Stimulated activated CD8-positive, alpha-beta memory T cell treated with anti-CD3 and anti-CD28 coated beads, Interleukin-2, amount 100 ng/mL, for 48 hours (primary cell): ENCODE measurements at places on chromosomes 2 and 18.

DNA sequence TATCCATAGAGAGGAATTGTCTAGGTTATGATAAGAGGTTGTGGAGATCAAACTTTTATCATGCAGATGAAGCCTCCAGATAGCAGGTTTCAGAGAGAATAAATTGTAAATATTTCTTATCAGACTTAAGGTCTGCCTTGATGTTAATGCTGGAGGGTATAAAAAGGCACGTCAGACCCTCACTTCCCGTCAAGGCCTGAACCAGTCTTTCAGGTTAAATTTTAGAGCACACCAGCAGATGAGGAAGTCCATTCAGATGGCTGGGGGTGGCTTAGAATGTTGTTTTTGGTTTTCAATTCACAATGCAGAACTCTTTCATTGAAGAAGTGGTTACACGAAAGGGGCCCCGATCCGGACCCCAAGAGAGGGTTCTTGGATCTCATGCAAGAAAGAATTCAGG is 144.4 kb upstream of the FBXO11 start:
- DNase-seq = no peak

GRCh38 chr2:53436882-53437281 is 330.7 kb upstream of the CHAC2 start:
- DNase-seq = no peak

DNA sequence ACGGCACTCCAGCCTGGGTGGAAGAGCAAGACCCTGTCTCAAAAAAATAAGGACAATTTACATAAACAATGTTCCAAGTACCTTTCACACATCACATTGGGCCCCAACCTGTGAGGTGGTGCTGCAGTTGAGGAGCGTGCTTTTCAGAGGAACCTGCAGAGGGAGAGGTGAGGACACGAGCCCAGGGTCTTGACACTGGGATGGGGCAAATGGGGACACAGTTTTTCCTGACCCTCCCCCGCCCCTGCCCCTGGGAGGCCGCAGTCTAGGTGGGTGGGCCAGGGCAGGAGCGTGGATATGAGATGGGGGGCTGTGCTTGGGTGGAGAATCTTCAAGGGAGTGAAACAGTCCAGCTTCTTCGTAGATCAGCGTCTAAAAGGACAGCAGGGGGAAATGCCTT is 112.9 kb downstream of the SEPTIN10 start:
- no peak for DNase-seq

DNA sequence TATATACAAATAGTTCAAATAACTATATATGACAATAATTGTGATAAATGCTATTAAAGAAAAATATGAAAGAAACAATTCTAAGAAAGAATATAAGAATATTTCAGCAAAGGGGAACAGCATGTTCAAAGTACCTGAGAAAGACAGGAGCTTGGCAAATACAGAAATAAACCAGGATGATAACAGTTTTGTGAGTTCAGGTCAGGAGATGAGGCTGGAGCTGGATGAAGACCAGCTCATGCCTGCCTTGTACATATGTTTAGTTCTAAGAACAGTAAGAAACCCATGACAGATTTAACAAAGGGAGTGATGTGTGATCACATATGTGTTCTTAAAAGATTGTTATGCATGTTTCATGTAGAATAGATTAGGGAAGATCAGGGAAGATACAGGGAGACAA is 98.2 kb downstream of the R3HDM1 start:
- DNase-seq = no peak

DNA sequence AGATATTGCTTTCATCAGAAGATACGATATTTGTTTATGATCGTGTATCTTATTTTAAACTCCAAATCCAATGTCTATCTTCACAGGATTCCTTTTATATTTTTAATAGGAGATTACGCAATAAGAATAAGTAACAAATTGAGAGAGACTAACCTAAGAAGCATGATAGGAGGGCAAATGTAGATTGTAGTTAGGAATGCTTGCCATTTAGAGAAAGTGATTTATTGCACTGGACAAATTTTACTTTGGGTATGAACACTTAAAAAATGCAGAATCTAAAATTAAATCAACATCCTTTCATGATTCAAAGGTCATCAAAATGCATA is 563.4 kb upstream of the POU3F3 start:
- DNase-seq = no peak

DNA sequence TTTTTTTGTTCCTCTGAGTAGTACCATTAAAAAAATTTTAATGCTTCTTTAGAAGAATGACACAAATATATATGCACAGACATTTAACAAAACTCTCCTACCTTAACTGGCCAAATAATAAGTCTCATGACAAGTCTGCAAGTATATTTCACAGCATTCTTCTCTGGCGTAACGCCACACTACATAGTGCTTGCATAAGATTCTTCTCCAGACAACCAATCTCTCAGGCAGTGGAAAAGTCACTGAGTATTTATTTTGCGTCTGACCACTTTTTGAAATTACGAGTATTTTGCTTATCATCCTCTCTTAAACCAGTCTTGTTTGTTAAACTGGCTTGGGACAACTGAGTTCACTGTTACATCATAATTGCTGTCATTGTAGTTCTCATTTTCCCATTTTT is 749.2 kb downstream of the ADCYAP1 start:
- DNase-seq = no peak

DNA sequence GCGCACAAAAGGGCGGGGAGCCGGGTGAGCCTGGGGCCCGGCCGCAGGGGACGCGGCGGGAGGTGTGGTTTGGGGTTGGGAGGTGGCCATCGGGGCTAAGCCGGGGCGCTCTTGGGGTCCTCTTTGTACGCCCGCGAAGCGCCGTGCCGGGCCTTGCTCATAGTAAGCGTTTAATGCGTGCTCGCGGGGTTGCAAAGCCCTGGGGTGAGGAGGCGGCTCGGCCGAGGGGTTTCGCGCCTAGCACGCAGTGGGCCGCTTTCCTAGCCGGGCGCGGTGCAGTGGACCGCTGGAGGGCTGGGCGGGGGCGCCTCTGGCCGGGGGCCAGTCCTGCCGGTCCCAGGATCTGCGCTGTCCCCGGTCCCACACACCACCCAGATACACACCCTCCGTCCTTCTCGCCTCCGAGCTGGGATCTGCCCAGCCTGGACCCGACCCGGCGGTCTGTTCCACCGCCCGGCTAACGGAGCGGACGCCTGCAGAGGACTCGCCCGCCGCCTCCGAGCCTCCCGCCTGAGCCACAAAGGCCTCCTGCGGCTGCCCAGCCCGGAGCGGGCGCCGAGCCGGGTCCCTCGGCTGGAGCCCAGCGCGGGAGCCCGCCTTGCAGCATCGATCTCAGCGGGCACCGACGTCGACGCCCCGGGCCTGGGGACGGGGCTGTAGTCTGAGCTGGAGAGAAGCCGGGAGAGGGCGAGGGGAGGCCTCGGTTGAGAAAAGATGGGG is 564 bp downstream of the DPYSL5 start:
- no peak for DNase-seq

GRCh38 chr2:52404046-52404445 is 1363.6 kb upstream of the CHAC2 start:
- DNase-seq = no peak

GRCh38 chr2:134348239-134348638 is 94.4 kb downstream of the MGAT5 start:
- DNase-seq = no peak

GRCh38 chr18:75916624-75916982 is 489.1 kb upstream of the SMIM21 start:
- no peak for DNase-seq

DNA sequence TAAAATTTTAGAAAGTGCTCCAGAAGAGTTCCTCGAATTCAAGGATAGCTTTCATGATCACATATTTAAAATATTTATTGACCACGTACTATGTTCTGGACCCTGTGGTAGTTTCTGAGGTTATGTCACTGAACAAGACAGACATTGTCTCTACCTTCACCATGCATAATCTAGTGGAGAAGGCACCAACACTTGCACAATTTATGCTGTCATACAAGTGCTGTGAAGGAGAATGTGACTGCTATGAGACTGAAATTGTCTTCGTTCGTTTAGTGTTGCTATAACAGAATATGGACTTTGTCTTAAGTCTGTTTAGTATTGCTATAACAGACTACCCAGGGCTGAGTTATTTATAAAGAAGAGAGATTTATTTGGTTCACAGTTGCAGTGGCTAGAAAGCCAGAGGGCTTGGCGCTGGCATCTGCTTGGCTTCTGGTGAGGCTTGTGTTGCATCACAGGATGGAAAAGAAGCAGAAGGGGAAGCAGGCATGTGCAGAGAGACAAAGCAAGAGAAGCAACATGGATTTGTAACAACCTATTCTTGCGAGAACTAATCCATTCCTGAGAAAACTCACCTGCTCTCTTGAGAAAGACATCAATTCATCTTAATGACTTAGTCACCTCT is 50.0 kb upstream of the RFX8 start:
- DNase-seq = no peak

- no peak for DNase-seq
Observed at GRCh38 chr2:210132239-210132638, 39.0 kb downstream of the KANSL1L start.

DNA sequence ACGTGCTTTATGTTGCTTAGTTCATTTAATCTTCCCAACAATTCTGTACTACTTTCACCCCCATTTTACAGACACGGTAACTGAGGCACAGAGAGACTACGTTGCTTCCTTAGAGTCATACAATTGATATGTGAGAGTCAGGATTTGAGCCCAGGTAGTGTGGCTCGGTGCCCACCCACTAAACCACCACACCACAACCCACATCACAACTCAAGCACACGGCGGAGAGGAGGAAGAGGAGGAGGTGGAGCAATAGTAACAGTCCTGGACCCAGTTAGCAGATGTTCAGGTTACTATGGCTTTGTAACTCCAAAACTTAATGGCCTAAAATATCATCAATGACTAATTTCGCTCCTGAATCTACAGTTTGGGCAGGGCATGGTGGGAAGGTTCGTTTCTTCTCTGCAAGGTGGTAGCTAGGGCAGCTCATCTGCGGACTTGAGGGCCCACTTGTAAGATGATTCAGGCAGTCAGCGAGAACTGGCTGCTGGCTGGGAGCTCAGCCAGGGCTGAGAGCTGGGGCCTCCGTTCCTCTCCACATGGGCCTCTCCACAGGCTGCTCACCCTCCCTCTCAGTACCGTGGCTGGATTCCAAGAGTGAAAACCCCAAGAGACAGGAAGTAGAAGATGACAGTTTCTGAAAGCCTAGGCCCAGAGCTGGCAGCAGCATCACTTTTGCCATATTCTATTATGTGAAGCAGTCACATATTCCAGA is 167.1 kb downstream of the ZFP36L2 start:
- peak; percentile 46 for DNase-seq

GRCh38 chr2:142668420-142668819 is 209.0 kb upstream of the KYNU start:
- no peak for DNase-seq

DNA sequence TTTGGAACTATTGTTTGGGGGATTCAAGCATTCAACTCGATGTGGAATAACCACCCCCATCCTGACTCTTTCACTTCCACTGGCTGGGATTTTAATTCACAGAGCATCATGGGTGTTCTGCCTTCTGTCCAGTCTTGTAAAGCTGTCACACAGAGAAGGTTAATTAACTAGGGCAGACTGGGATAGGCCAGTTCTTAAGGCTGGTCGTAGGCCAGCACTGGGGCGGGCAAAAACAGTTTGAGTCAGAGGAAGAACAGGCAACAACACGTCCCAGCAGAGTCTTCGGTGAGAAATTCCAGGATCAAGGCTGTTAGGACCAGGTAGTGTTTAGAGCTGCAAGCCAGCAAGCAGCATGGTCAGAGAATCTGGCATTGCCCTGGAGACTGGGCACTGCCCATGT is 4.0 kb upstream of the RNF152 start:
- no peak for DNase-seq

DNA sequence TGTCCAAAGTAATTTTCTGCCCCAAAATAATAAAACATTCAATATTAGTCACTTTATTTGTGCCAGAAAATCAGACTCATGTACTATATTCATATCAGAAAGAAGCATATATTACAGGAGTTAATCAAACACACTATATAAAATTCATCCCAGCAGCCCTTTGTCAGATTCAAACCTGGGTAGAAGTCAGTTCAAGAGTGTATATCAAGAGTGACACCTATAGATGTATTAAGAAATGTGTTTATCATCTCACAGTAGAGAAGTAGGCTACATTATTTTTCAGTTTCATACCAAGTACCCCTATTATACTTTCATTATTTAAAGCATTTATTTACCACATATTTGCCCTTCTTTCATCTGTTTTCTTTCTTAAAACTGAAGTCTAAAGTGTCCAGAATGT is 193.2 kb upstream of the DDX18 start:
- DNase-seq = no peak

DNA sequence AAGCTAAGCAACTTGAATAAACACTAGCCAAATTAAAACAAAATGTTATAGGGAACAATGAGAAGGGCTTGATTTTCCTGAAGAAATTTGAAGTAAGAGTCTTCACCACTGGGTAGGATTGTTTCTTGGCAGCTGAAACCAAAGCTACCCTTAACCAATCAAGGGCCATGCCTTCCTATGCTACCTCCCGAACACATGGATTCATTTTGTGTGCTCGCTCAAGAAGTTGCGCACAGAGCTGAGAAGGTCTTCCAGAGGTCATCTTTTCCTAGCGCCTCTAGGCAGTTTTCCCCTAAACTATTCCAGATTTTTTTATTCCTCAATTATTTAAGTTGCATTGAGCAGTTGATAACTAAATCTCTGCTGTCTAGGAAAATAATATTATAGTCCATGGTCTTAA is 264.6 kb downstream of the RBM43 start:
- DNase-seq = no peak

DNA sequence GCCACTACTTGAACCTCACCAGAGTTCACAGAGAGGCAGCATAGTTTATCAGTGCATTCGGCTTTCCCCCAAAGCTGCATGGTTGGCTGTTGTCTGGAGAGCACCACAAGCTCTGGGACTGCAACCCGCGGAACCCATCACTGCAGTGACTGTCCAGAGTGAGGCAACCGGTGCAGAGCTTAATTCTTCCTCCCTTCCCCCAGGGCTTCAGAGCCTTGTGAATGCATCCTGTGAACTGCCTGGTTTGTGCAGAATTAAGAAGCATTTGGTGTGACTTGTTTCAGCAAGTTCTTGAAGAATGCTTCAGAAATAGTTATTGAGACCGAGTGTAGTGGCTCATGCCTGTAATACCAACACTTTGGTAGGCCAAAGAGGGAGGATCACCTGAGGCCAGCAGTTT is 99.2 kb upstream of the FOSL2 start:
- DNase-seq = no peak

- no peak for DNase-seq
Observed at GRCh38 chr2:69689969-69690368, 46.4 kb upstream of the AAK1 start.

- DNase-seq = no peak
Observed at GRCh38 chr2:67561457-67561965, 164.4 kb downstream of the ETAA1 start.

- no peak for DNase-seq
Observed at GRCh38 chr2:233075966-233076339, 15.8 kb downstream of the INPP5D start.
